ENCODE measurements at places on chromosomes 7 and 10.

DNA sequence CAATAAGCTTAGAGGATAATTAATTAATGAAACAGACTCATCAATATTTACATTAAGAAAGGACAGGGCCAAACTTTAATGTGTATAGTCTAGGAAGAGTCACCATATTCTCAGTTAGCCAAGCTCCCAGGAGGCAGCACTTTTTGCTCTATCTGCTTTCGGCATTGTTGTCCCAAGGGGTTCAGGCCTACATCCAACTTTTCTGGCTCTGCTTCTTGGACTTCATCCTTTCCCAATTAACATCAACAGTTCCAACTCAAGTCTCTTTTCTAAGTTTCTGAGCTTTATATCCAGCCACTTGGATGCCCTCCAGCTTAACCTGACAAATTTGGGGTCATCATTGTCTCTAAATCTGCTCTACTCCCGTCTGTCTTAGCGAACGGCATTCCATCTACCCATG, 42.8 kb downstream of the GLI3 start:
- no peak for DNase-seq

DNA sequence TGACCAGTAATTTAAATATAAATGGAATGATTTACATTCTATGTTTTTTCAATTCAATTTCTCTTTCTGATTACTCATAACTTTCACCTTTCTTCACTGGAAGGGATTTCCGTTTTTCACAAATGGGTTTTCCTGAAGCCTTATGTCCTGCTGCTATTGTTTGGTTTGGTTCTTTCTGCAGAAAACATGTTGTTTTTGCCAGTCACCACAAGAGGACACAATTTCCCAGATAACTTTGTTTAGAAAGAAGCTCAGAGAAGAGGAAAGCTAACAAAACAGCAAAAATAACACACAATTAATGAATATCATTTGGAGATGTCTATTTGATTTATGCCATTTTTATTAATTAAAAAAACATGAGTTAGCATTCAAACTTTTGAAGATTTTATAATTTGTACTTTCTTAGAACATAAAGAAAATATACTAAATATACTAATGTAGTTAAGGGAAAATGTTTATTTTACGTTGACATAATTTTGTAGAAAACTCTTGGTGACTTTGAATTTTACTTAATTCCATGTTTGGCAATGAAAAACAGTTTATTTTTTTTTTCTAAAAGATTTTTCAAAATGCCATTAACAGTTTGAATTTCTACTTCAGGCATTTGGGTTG, 4.6 kb upstream of the TWIST1 start:
- DNase-seq: peak; percentile 20

GRCh38 chr7:124251636-124252035, 218.8 kb upstream of the TMEM229A start:
- no peak for DNase-seq

- DNase-seq: no peak
These were observed 128.5 kb downstream of the KIF20B start for GRCh38 chr10:89829887-89830269.

DNA sequence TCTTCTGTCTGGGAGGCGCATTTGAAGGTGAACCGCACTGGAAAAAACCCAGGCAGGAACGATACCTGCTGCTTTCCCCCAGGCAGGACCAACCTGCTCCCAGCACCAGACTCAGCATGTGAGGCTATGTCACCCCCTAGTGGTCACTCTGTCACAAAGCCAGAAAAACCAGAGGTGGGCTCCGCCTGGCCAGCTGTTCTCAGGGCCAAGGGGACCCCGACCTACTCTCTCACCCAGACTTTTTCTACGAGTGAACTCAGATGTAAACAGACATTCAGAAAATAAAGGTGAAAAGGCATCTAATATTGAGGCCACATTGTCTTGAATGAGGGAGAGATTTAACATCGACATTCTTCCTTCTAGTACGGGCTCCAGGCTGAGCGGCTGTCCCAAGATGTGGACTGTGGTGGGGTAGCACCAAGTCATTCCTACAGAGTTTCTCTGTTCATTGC, 117.3 kb downstream of the PRKAG2 start:
- DNase-seq: peak; percentile 48

GRCh38 chr7:44985033-44985695, 6.3 kb upstream of the MYO1G start:
- DNase-seq: no peak

- no peak for DNase-seq
These were observed 185.5 kb downstream of the EBF3 start for GRCh38 chr10:129778571-129778970.

- no peak for DNase-seq
These were observed 43.2 kb downstream of the MYO1G start for GRCh38 chr7:44935583-44935982.

DNA sequence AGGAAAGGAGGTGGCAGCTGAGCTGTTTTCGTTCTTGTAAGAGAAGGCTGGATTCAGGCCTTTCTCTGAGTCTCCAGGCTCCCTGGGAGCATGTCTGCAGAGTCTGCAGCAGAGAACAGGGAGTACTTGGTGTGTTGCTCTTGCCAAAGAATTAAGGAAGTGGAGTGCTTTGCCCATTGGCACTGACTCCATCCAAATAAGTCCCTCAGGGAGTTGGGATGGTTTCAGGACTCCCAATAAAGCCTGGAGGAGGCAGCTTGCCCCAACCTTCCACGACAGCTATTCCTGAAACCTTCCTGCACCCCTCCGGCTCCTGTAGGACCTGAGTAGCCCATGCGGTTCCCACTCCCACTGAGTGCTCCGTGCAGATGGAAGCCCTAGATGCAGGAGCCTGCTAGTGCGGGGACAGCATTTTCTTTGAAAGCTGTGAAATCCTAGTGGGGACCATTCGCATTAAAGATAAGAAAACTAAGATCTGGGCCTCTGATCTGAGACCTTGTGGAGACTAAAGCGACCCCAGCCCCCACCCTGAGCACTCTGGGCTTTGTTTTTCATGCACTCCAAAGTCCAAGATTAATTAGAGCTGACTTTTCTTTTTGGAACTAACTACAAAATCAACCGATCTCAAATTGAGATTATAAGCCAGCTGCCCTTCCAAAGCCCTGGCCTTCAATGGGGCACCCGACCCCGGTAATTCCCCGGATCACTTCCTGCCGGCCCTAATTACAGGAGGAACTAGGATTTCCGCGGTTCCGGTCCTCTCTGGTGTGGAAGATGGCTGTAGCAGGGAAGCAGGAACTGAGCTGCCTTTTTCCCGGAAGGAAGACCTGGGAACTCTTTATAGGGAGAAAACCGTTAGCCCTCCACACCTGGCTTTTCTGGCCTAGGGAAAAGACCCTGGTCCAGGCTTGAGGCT, 110.2 kb downstream of the COL13A1 start:
- DNase-seq: no peak

DNA sequence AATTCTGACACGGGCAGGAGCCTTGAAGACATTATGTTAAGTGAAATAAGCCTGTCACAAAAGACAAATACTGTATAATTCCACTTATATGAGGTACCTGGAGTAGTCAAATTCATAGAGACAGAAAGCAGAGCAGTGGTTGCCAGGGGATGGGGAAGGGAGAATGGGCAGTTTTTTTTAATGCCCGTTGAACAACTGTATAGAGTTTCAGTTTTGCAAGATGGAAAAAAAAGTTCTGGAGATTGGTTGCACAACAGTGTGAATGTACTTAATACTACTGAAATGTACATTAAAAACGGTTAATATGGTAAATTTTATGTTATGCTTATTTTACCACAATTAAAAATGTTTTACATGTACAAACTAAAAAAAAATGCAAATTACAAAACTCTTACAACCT, 63.6 kb upstream of the EFCAB10 start:
- DNase-seq: no peak

- no peak for DNase-seq
These were observed at the start of gene TMEM26 for GRCh38 chr10:61452655-61453641. TMEM26 (minus strand) TSS chr10:61453381; CDS start chr10:61453081, 300 bp downstream.

DNA sequence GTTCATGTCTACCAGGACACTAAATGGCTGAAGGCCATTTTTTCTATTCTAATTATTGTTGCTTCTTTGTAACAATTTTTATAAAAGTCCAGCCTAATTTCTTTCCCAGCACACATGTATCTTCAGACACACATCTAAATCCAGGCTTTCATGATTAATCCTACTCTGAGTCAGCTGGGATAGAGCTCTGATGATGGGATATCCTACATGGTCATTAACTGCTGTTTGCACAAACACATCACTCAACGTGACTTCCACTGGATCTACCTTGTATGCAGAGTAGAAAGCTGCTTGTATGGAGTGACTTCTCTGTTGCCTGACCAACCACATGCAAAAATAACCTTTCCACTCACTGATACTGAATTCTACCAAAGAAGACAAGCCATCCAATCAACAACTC, 260.9 kb downstream of the AHR start:
- DNase-seq: no peak

GRCh38 chr10:63554657-63555056, 33.5 kb downstream of the REEP3 start:
- no peak for DNase-seq

DNA sequence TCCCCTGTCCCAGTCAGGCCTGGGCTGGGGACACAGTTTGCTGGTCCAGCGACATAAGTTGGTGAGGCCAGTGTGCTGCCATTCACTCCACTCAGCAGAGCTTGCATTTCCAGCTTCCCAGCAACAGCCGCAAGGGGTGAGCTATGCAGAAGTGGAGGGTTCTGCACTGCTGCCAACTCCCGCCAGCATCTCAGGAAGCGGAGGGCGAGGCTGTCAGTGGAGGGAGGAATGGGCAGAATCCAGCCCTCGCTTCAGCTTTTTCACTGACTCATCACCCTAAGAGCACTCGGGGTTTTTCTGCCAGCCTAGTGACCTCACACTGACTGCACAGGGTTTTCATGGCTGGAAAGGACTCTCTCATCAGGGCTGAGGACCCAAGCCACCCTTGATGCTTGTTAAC, 625.1 kb upstream of the MKI67 start:
- DNase-seq: no peak

DNA sequence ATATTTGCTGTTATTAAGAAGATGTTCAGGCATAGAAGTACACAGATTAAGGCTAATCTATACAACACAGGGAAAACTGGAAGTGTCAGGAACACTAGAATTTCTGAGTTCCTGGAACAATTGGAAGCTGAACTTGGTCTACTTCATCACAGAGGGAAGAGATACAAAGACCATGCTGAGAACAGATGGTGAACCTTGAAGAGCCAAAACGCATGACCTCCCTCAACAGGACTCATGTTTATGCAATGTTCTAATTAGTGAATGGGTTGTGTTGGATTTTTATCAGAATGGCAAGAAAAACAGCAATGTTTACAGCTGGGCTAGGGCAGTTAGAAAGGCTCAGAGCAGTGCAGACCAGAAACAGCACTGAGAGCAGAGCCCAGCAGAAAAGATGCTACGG, 94.9 kb downstream of the SFMBT2 start:
- no peak for DNase-seq

- no peak for DNase-seq
These were observed 273.9 kb downstream of the RPS24 start for GRCh38 chr10:78307576-78307975.

DNA sequence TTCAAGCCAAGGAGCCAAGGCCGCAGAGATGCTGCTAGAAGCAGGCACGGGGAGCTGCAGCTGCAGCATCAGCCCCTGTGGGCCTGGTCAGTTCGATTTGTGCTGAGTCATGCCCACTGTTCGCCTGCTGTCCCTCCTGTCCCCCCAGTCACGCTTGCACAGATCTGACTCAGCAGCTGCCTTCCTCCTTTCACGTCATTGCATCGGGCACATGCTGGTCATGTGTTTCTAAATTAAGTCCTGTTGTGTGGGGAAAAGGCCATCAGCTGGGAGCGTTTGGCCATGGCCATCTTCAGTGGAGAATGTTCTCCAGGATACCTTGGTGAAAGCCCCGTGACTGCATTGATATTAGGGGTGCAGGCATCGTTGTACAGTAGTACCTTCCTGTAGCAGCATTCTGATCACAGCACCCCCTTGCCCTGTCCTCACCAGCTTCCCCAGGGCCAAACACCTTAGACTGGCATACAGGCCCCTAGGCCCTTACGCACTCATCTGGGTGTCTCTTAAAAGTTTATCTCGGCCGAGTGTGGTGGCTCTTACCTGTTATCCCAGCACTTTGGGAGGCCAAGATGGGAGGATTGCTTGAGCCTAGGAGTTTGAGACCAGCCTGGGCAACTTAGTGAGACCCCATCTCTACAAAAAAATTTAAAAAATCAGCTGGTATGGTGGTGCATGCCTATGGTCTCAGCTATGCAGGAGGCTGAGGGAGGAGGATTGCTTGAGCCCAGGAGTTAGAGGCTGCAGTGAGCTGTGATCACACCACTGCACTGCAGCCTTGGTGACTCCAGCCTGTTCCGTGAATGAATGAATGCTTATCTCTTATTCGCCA, 23.2 kb downstream of the POR start:
- DNase-seq: no peak

DNA sequence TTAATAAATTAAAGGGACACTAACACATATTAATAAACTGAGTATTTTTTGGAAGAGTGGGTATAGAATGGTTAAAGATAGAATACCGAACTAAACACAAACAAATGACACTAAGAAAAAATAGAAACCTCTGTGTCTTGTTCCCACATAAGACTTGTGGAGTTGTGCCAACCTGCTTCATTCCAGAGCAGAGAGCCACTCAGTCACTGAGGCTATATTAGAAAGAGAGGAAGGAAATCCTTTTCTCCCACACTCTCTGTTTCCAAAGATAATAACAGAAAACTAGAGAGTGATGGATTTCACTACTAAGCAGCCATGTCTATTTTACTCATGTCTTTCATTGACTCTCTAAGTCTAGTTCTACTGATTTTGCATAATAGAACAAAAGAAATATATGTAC, 26.0 kb downstream of the CTNNA3 start:
- DNase-seq: no peak

GRCh38 chr10:30782157-30782536, 152.6 kb upstream of the LYZL2 start:
- DNase-seq: no peak

GRCh38 chr7:3992841-3993240, 689.3 kb upstream of the FOXK1 start:
- DNase-seq: no peak

DNA sequence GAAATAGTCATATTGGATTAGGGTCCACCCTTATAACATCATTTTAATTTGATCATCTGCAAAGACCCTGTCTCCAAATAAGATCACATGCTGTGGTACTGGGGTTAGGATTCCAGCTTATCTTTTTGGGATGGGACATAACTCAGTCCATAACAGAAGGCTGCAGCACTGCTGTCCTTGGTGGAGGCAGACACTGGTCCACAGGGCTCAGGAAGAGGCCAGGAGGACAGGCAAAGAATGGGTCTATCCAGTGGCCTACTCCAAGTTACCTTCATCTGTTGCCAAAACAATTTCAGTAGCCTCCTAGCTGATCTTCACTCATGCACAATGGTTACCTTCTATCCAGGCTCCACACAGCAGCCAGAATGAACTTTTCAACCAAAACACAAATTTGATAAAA, 387.0 kb downstream of the GRID1 start:
- no peak for DNase-seq

- DNase-seq: peak; percentile 91
These were observed 76.8 kb upstream of the SEM1 start for GRCh38 chr7:96786261-96786997.

- DNase-seq: no peak
These were observed 1.6 kb upstream of the TIAL1 start for GRCh38 chr10:119598397-119598796.

DNA sequence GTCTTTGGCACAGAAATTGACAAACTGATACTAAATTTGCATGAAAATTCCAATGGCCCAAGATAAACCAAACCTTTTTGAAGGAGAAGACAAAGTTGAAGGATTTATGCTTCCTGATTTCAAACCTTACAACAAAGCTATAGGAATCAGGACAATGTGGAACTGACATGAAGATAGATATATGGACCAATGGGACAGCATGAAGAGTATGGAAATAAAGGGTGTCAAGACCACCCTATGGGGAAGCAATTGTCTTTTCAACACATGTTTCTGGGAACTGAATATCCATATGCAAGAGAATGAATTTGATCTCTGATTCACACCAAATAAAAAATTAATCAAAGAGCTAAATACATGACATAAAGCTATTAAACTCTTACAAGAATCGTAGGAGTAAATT, 77.2 kb upstream of the ADARB2 start:
- DNase-seq: no peak

Measured in NCI-H1105 (cell line).